ENCODE measurements at places on chromosomes 11 and 22.

- DNase-seq = no peak
- no peaks in the 10 kb centered on the region for H3K4me1 ChIP-seq
- H3K27ac ChIP-seq = no peak overlapping the region
- no peaks in the 10 kb centered on the region for H3K36me3 ChIP-seq
These were observed 300.9 kb upstream of the DDI1 start for GRCh38 chr11:103735497-103736032.

DNA sequence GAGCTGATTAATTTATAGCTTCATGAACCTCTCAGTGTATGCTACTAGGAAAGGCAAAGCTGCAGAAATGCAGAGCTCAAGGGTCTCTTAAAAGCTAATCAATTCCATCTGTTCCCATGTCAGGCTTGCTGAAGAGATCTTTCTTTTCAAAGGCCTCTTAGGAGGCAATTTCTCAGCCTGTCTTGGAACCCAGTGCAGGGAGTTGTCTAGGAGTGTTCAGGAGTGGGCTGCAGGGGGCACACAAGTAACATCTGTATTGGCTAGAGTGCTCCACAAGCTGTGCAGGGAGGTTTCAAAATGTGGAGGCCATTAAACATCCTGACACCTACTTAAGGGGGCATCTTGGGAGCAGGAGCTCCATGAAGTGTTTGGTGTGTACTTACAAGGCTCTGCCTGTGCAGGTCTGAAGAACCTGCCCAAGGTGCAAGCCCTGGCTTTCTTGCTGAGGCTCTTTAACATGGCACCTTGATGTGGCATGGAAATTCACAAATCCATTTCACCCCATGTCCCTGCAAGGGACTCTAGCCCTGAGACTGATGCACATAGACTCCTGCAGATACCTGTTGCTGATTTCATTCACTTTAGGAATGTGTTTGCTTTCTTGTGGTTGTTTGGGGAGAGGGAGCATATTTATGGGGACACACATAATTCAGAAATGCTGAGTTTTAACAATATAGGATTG is 134.7 kb downstream of the ME3 start:
- no peak overlapping the region for H3K4me3 ChIP-seq
- no peaks in the 10 kb centered on the region for H3K27me3 ChIP-seq
- DNase-seq = no peak
- no peak overlapping the region for H3K27ac ChIP-seq
- no peaks in the 10 kb centered on the region for H3K4me1 ChIP-seq
- no peaks in the 10 kb centered on the region for H3K36me3 ChIP-seq

- peak overlapping the region; percentile 46 for H3K27ac ChIP-seq
- no peaks in the 10 kb centered on the region for H3K27me3 ChIP-seq
- peaks cover 45% of the 10 kb centered on the region for H3K36me3 ChIP-seq
- H3K4me3 ChIP-seq = no peak overlapping the region
- H3K4me1 ChIP-seq = no peaks in the 10 kb centered on the region
These were observed 27.3 kb downstream of the MAFF start for GRCh38 chr22:38228873-38229740.

DNA sequence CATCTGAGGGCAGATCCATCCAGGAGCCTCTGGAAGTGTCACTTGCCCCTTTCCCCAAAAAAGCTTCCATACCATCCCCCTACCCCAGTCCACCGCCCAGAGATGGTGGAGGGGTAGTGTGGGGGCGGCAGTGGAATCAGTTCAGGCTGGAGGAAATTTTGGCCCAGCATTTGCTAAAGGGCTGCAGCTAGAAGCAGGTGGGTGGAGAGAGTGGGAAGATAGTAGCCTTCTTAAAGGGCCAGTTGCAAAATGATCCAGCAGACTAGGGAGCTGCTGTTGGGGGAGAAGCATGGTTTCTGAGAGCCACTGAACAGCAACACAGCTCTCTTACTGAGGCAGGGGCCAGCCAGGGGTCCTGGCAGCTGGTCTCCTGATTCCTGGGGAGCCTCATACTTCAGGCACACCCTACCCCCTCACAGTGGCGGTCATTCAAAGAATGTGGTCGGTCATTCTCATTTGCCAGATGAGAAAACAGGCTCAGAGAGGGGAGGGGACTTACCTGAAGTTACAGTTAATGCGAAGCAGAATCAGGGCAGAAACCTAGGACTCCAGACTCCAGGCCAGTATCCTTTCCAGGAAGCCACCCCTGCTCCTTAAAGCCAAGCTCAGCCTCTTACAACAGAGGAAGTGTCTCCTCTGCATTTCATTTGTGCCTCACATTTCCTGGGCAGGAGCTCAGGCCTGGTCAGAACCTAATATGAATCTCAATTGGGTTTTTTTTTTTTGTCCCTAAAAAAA is 5.4 kb downstream of the SEC14L2 start:
- no peaks in the 10 kb centered on the region for H3K27me3 ChIP-seq
- no peak for DNase-seq
- no peak overlapping the region for H3K4me3 ChIP-seq
- H3K27ac ChIP-seq = no peak overlapping the region
- H3K36me3 ChIP-seq = peaks cover 8% of the 10 kb centered on the region
- H3K4me1 ChIP-seq = peaks cover 19% of the 10 kb centered on the region

DNA sequence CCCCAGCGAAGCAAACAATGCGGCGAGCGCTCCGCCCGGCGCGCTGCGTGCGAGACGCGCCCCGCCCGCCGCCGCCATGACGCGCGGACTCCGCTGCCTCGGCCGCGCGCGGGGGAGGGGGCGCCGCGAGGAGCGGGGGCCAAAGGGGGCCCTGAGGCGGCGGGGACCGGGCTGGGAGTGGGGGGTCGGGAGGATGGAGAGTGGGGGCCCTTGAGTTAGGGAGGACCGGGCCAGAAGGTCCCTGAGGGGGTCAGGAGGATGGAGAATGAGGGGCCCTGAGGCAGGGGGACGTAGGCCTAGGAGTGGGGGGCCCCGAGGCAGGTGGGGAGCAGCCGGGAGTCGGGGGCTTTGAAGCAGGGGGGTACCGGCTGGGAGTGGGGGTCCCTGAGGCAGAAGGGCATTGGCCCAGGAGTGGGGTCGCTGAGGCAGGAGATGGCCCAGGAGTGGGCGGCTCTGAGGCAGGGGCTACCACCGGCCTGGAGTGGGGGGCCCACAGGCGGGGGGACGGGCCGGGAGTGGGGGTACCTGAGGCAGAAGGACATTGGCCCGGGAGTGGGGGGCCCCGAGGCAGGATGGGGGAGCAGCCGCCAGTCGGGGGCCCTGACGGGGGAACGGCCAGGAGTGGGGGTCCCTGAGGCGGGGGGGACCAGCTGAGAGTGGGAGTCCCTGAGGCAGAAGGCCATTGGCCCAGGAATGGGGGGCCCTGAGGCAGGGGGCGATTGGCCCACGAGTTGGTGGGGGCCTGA is at the start of gene BRD1:
BRD1 (minus strand) TSS at position 21 of the 746 bp plus-strand sequence. CDS start 3,556 bp downstream, outside the sequence.
- no peaks in the 10 kb centered on the region for H3K27me3 ChIP-seq
- H3K27ac ChIP-seq = peak within 1 kb of the TSS; percentile 82
- peak; percentile 54 for DNase-seq

GRCh38 chr11:66559866-66560676 is 8.3 kb downstream of the CTSF start:
- H3K4me1 ChIP-seq = peaks cover 8% of the 10 kb centered on the region
- no peaks in the 10 kb centered on the region for H3K27me3 ChIP-seq
- DNase-seq = no peak
- no peak overlapping the region for H3K27ac ChIP-seq

- DNase-seq = no peak
- H3K27me3 ChIP-seq = no peaks in the 10 kb centered on the region
- H3K36me3 ChIP-seq = no peaks in the 10 kb centered on the region
- no peak overlapping the region for H3K4me3 ChIP-seq
- no peaks in the 10 kb centered on the region for H3K4me1 ChIP-seq
These were observed 37.7 kb upstream of the DMC1 start for GRCh38 chr22:38607680-38608079.

GRCh38 chr22:43272869-43273318 is 70.3 kb downstream of the SCUBE1 start:
- no peak overlapping the region for H3K27ac ChIP-seq
- no peaks in the 10 kb centered on the region for H3K27me3 ChIP-seq
- H3K4me1 ChIP-seq = no peaks in the 10 kb centered on the region
- no peaks in the 10 kb centered on the region for H3K36me3 ChIP-seq
- H3K4me3 ChIP-seq = no peak overlapping the region
- DNase-seq = no peak

GRCh38 chr11:79087238-79087960 is 353.4 kb downstream of the TENM4 start:
- H3K4me1 ChIP-seq = peaks cover 7% of the 10 kb centered on the region
- no peak overlapping the region for H3K27ac ChIP-seq
- no peak overlapping the region for H3K4me3 ChIP-seq
- no peak for DNase-seq

DNA sequence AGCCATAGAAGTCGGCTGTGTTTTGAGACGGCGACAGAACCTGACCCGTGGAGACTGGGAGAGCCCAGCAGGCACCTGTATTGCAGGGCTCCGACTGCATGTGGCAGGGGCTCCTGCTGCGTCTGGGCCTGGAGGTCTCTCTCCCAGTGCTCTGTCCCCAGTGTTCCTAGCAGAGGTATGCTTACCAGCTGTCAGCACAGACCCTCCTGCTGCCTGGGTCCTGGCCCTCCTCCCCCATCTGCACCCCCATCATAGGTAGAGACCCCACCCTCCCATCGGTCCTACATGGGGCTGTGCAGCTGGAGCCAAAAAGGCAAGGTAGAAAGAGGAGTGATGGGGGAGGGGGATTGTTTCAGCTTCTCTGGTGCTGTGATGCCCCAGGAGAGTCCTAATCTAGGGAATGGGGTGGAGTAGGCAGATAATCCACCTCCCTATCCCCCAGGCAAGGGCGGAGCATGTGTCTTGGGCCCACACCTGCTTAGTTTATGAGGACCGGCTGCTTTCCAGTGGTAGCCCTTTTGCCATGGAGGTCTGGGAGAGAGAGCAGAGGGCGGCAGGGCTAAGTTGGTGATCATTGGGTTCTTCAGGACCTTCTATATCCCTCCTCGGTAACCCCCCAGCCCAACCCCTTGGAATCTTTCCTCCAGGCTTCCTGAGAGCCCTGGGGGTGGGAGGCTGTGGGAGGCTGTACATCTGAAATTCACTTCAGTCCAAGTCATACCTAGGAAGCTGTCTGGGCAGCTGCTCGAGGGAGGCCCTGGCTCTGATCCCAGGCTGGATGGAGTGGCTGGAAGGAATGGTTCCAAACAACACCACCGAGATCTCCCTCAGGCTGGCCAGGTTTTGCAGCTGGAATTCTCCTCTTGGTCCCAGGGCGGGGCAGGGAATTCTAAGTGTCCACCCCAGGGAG is 5.3 kb downstream of the SLC7A4 start:
- H3K4me1 ChIP-seq = peaks cover 2% of the 10 kb centered on the region
- H3K36me3 ChIP-seq = no peaks in the 10 kb centered on the region
- peak; percentile 88 for DNase-seq

DNA sequence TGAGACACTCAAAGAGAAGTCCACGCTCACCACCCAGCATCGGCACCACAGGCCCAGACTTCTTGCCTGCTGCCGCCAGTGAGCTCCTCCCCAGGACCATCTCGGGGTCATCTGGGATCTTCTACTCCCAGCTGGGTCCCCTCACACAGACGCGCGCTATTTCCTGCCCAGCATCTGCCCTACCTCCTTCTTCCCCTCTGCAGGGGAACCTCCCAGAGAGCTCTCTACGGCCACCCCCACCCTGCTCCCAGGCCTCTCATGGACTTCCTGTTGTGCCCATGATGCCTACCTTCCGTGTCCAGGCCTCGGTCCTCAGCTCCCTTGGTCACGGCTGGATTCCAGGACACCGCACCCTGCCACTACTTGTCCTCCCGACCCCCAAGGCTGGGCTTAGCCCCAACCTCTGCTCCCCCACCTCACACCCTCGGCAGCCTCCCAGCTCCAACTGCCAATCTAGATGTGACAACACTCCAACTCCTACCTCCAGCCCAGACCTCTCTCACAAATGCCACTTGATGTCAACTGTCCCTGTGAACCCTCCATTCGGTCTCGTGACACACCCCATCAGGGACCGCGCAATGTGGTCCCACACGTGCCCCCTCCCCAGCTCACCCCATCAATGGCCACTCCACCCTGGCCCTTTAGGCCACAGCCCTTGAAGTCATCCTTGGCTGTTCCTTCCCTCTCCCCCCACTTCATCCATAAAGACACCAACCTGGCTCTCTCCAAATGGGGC is 45.3 kb downstream of the SGSM3 start:
- DNase-seq = no peak
- peaks cover 12% of the 10 kb centered on the region for H3K4me1 ChIP-seq
- no peak overlapping the region for H3K4me3 ChIP-seq
- H3K27me3 ChIP-seq = no peaks in the 10 kb centered on the region
- peaks cover 29% of the 10 kb centered on the region for H3K36me3 ChIP-seq
- peak overlapping the region; percentile 67 for H3K27ac ChIP-seq

DNA sequence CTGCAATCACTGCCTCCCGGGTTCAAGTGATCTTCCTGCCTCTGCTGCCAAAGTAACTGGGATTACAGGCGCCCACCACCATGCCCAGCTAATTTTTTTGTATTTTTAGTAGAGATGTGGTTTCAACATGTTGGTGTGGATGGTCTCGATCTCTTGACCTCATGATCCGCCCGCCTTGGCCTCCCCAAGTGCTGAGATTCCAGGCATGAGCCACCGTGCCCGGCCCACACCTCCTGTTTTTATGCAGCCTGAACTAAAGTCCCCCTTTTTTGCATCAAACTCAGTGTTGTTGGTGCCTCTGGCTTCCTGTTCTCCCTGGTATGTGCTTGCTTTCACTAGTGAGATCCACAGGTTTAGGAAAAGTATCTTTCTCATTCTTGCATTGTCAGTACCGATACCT is 4.2 kb downstream of the TBC1D22A start:
- no peak for DNase-seq
- no peak overlapping the region for H3K4me3 ChIP-seq
- H3K27ac ChIP-seq = no peak overlapping the region
- no peaks in the 10 kb centered on the region for H3K27me3 ChIP-seq

DNA sequence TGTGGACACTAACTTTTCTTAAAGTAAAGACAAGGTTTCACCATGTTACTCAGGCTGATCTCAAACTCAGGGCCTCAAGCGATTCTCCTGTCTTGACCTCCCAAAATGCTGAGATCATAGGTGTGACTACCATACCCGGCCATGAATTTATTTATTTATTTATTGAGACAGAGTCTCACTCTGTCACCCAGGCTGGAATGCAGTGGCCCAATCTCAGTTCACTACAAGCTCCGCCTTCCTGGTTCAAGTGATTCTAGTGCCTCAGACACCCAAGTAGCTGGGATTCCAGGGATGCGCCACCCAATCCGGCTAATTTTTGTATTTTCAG is 29.7 kb upstream of the PCF11 start:
- H3K4me1 ChIP-seq = no peaks in the 10 kb centered on the region
- DNase-seq = no peak
- H3K36me3 ChIP-seq = no peaks in the 10 kb centered on the region
- no peaks in the 10 kb centered on the region for H3K27me3 ChIP-seq

- peaks cover 6% of the 10 kb centered on the region for H3K4me1 ChIP-seq
- H3K36me3 ChIP-seq = no peaks in the 10 kb centered on the region
- H3K27me3 ChIP-seq = no peaks in the 10 kb centered on the region
- no peak for DNase-seq
- no peak overlapping the region for H3K27ac ChIP-seq
- no peak overlapping the region for H3K4me3 ChIP-seq
These were observed 67.3 kb downstream of the TRPC6 start for GRCh38 chr11:101516546-101516945.

Measured in thyroid gland (tissue), 4 donors.